ENCODE measurements at places on chromosomes 16 and 17.

GRCh38 chr17:39667945-39668924 lies at the start of gene PNMT:
Gene PNMT, plus strand, starts transcription at chr17:39668453. Its CDS starts 23 bp downstream, at chr17:39668476.
- peak; percentile 69 for DNase-seq

DNA sequence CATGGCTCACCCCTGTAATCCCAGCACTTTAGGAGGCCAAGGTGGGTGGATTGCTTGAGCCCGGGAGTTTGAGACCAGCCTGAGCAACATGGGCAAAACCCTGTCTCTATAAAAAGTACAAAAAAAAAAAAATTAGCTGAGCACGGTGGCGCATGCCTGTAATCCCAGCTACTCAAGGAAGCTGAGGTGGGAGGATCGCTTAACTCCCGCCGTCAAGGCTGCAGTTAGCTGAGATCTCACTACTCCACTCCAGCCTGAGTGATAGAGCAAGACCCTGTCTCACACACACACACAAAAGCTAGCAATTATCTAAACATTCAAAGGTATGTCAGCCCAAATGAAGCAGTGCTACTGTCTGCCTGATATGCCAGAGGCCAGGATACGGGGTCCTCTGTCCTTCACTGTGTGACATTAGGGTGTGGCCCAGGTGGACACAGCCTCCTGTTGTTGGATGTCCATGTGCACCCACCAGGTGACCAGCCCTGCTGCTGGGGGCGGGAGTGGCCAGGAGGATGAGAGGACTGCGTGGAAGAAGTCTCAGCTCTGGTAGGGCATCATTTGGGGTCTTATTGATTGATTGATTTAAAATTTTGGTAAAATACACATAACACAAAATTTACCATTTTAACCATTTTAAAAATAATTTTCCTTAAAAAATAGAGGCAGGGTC lies 3.9 kb downstream of the NLRC3 start:
- no peak for DNase-seq

DNA sequence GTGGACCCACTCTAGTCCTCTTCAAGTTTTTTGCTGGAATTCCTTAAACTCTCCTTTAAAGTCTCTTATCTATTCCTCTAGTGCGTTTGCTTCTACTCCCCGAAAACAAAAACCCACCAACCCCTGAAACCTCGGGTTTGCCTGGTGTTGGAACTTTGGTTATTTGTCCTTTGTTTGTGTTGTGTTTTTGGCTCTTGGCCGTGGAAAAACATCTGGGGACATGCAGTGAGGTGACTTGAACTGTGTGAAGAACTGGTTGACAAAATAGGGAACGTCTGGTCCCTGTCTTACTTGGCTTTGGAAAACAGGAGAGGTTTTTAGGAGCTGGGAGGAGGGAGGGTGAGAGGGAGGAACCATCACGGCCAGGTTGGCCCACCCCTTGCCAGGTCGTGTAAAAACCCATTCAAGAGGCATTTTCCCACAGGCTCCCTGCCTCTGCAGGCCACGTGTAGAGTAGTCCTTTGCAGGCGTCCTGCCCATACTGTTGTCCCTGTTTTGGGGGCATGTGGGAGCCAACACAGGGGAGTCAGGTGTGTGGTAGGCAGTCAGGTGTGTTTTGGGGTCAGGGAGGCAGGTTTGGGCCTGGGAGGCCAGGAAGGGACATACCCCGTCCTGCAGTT lies 169.3 kb downstream of the RAB11FIP4 start:
- no peak for DNase-seq

- DNase-seq, result no peak
Measured at GRCh38 chr16:79639576-79640311, 39.2 kb upstream of the MAF start.

GRCh38 chr17:80660527-80661198 lies 116.0 kb downstream of the RPTOR start:
- no peak for DNase-seq

DNA sequence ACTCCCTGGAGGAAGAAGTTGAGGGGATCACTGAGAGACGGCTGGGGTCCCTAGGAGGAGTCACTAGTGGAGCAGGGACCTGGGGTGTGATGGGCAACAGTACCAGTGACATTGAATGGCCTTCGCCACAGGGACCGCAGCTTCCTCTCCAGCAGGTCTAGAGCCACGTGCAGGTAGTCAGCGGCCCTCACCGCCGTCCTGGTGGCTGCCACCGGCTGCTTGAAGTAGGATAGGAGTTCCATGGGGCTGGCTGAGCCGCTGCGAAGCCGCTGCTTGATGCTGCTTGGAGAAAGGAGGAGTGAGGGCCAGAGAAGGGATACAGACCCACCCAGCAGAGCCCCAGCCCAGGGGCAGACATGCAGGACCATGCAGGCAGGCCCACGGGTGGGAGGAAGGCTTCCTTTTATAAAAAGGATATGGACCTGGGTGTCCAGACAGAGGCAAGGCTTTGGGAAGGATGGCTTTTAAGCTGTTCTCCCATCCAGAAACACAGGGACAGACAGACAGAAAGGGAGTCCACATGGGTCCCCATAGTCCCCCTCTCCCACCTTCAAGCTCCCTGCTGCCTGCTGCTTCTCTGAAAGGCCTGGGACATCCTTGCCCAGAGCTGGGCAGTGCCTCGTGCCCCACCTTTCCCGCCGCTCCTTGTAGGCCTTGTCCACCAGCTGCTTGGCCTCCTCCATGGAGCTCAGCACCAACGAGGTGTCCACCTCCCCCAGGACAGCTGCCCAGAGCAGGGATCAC lies 827 bp downstream of the MPO start:
- DNase-seq, result peak; percentile 32

DNA sequence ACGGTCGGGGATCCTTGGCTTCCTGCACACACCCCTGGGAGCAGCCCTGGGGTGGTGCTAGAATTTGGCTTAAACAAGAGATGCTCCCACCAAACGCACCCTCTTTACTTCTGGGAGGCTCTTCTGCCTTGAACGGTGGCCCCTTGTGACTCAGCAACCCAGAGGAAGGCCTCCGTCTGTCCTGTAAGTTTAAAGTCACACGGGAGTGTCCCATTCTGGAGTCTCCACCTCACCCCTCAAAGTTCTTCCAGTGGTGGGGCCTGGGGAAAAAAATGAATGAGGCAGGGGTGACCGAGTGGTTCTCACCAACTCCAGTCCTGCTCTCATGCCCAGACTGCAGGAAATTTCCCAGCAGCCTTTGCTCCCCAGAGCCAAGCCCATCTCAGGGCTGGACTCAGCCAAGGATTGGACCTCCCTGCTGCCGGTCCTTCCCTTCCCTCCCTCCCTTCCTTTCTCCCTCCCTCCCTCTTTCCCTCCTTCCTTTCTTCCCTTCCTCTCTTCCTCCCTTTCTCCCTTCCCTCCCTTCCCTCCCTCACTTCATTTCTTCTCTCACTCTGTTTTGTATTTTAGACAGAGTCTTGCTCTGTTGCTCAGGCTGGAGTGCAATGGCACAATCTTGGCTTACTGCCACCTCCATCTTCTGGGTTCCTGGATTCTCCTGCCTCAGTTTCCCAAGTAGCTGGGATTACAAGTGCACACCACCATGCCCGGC lies 11.4 kb downstream of the ITGAD start:
- no peak for DNase-seq

DNA sequence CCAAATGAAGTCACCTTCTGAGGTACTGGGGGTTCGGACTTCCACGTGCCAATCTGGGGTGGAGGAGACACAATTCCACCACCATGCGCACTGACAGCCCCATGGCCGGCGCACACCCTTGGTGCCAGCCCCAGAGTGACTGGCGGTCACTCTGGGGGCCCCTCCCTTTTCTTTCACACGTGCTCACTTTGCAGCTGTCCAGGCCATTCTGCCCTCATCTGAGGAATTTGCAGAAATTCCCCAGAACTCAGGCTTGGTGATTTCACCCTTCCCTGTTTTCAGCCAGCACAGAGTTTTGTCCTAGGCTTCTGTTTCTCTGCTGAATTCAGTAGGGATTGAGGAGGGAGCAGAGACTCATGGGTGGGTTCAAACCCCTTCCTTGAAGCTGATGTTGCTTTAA lies 54.8 kb downstream of the CDRT4 start:
- no peak for DNase-seq

- peak; percentile 49 for DNase-seq
Measured at GRCh38 chr17:40557531-40558299, 7.6 kb downstream of the CCR7 start.

DNA sequence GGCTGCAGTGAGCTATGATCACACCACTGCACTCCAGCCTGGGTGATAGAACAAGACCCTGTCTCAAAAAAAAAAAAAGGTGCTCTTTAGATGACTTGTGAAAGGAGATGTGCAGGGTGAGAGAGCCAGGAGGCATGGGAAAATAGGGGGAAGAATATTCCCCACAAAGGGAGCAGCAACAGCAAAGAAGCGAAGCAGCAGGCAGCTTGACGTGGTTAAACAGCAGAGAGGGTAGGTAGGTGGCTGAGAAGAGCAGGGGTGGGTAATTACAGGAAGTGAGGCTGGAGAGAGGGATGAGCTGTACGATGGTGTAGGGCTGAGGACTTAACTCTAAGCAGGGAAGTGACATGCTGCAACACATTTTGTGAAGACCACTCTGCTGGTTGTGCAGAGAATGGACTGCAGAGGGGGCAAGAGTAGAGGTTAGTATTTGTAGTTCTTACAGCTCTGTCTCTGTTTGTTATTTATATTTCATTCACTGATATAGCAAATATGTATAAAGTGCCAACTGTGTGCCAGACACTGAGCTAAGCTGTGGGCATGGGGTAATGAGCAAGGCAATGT lies 1.6 kb downstream of the HEATR3 start:
- DNase-seq, result no peak

- DNase-seq, result no peak
Measured at GRCh38 chr17:48719642-48720265, 2.6 kb downstream of the PRAC1 start.

- DNase-seq, result no peak
Measured at GRCh38 chr17:32523827-32524552, 37.2 kb downstream of the CDK5R1 start.

DNA sequence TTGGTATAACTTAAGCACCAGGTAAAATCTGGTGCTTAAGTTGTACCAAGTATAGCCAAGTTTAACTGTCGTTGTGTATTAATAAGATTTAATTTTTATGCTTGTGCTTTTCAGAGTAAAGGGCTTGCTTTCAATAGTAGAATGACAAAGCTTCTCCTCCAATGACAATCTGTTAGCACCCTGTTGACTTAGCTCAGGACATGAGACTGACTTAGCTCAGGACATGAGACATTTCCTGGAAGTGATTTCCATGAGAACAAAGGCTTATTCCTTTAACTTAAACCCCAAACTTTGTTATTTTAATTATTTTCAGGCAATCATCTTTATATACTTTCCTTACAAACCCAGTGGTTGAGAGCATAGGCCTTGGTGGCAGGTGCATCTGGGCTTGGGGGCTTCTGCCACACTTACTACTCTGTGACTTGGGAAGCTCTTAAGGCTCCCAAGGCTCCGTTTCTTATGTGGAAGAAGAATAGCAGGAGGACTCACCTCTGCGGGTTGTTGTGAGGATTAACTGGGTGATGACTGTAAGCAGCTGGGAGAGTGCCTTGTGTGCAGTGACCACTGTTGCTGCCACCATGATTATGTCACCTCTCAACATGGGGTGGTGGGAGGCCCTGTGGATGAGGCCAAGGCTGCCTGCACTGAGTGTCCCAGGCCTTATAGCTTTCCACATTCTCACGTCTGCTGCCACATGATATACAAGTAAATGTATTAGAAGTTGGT lies 59.4 kb upstream of the CMIP start:
- DNase-seq, result no peak

GRCh38 chr16:87948119-87948545 lies 3.1 kb upstream of the BANP start:
- no peak for DNase-seq

- no peak for DNase-seq
Measured at GRCh38 chr17:6350806-6351205, 84.1 kb downstream of the AIPL1 start.

GRCh38 chr17:40496170-40496569 lies 5.3 kb downstream of the TNS4 start:
- no peak for DNase-seq

DNA sequence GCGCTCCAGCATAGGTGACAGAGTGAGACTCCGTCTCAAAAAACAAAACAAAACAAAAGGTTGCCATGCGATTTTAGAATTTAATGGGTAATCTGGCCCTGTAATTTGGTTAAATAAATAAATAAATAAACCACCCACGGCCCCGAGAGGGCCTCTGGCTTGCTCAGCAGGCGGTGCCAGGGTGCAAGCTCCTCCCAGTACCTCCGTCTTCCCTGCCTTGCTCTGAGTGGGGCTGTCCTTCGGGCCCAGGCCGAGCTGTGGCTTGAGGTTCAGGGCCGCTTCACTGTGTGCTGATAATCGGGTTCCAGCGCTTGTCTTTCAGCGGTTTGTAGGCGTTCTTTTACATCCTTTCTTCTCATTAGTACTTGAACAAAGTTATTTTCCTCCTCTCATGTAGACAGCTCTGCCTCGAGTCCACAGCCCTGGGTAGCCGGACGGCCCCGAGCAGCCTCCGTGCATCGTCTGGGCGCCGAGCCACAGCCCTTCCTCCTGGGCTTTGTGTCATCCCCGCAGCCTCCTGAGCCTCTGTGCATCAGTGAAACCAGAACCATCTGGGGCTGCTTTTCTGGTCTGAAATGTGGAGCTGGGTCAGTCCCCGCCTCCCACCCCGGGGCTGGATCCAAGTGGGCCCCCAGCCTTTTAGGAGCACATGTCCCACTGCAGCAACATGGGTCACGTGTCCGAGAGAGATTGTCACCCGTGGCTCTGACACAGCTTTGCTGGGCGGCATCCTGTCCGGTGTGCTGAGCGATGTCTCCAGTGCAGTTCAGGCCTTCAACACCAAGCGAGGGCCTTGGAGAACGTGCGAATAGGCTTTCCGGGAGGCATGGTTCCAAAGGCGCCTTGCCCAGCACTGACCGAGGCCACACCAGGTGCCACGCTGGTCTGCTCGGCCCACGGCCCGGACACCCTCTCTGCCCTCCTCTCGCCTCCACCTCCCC lies 157.4 kb upstream of the CHMP6 start:
- no peak for DNase-seq

DNA sequence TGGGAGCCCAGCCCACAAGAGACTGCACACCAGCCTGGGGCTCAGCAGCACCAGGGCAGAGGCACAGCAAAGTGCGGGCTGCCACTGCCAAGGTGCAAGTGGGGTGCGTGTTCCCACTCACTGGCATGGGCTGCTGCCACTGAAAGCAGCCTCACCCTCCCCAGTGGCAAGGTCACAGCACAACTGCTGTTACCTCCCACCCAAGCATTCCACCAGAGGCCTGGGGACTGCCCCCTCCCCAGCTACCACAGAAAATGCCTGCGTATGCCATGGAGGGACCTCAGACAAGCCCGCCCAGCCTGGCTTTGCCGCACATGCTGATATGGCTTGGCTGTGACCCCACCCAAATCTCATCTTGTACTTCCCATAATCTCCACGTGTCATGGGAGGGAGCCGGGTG lies 33.1 kb downstream of the MEAK7 start:
- peak; percentile 32 for DNase-seq

DNA sequence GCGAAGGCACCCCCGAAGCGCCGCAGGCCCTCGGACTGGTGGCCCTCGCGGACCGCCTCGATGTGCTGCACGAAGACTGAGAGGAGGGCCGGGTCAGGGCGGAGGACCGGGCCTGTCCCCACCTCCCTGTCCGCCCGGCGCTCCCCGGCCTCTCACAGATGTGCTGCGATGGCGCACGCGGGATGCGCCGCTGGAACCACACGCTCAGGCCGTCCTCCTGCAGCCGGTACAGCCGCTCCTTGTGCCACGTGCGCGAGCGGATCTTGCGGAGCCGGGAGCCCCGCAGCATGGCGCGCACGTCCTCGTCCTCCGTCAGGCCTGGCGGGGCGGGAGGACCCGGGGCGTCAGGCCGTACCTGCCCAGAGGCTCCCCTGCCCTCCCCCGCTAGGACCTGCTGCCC lies 11.3 kb downstream of the PLCD3 start:
- DNase-seq, result no peak
